NCI-H1105 (cell line): ENCODE measurements at places on chromosomes 6 and 20.

DNA sequence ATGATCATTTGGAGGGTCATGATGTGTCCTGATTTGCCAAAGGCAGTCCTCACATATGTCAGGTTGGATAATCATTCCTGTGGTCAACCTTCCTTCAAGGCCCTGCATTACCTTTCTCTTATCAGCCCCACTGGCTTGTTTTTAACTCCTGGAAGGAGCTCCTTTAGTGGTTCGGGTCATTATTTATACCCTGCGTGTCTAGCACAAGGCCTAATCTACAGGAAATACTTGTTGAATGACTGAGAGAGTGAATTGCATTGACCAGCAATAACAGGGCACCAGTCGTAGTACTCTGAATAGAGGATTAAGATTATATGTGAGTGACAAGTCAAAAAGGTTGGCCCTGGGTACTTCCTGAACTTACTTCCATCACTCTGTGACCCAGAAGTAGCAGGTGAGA lies 4.5 kb downstream of the HIVEP2 start:
- DNase-seq: no peak

GRCh38 chr6:164469276-164469949 lies 840.0 kb downstream of the C6orf118 start:
- no peak for DNase-seq

DNA sequence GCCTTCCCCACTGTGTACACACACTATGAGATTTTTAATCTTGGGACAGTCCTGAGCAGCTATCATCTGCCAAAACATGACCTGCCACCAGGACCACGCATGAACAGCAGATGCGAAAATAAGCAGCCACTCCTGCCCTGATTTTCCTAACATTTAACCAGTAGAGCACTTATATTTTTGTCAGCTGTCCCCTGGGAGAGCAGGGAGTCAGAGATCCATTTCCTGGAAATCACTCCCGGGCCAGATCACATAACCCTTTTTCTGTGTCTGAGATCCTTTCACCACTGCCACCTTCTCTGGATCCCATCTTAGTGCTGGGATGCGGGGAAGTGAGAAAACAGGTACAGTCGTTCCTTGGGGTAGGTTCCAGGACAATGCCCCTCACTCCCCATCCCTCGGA lies 5.7 kb downstream of the SDCBP2 start:
- no peak for DNase-seq

DNA sequence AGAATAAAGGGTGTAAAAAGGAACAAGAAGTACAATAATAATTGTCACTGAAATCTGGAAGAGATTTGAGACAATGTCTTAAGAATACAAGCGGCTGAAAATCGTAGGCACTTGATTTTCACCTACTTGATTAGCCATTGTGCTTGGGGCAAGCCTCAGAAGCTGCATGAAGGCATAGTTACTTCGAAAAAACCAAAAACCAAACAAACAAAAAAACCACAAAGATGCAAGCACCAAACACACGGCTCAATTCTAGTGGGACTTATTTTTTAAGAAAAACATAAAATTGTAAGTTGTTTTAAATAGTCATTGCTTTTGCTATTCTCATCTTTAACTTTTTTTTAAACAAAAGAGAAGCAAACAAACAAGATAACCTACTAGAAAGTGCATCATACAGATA lies 235.6 kb downstream of the OGFRL1 start:
- DNase-seq: no peak

- no peak for DNase-seq
Measured at GRCh38 chr6:36432151-36432671, 10.4 kb downstream of the PXT1 start.

DNA sequence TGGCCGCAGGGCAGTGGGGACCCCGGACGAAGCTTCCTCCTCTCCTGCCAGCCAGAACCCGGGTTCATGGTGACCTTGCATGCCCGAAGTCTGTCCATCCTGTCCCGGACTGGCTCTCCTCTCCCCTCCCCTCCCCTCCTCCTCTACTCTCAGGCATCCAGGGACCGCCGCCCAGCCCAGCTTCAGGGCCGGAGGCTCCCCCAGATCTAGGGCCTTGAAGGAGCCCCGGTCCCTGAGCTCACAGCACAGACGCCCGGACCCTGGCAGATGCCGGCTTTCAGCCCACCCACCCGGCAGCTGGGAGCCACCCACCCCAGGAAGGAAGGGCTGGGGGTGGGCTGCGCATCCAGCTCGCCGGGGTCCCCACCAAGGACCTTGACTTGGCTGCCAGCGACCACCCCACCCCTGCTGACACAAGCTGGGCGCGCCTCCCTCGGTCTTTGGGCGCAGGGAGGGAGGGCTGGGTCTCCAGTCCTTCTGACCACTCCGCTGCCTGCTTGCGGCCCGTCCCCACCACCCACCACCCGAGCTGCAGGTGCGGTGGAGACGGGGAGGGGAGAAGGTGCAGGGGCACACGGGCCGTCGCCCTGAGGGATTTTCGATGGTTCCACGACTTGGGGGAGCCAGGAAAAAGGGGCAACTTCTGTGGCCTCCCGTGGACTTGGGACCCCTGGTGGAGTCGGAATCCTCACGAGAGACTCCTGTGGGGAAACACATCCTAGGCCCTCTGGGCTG lies 5.8 kb upstream of the ABHD16B start:
- no peak for DNase-seq

GRCh38 chr6:42038811-42039408 lies 11.4 kb upstream of the TAF8 start:
- no peak for DNase-seq

GRCh38 chr6:40196135-40196518 lies 261.9 kb upstream of the MOCS1 start:
- no peak for DNase-seq

DNA sequence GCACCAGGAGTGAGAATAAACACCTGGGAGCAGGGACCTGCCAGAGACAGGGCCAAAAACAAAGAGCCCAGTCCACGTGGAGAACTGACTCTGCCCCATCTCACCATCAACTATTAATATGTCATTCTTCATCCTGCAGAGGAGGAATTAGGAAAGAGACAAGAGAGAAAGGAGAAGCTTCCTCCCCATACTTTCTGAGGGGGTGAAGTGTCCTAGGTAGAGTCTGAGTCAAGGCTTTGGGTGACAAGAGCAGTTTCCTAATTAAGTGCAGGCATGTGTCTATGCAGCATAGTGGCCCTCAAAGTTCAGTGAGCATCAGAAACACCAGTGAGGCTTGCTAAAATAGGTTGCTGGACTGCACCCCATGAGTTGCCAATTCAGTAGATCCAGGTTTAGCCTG lies 40.7 kb upstream of the BMP2 start:
- DNase-seq: no peak

- no peak for DNase-seq
Measured at GRCh38 chr6:79796197-79796596, 151.2 kb downstream of the ELOVL4 start.

DNA sequence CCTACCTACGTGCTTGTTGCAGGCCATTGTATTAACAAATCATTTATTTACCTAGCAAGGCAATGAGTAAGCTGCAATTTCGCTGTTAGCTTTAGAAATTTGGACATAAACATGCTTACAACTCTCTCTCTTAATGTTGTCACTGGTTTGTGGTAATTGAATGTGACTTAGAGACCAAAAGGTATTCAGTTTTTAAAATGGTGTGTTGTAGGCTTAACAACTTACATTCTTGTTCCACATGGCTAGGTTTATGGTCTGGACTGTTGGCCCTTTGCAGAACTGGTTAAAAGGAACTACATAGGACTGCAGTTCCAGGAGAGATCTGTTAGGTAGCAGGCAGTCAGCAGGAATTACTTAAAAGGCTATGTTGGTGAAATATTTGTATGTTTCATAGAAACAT lies 10.3 kb upstream of the CTAGE9 start:
- no peak for DNase-seq

- no peak for DNase-seq
Measured at GRCh38 chr20:38585404-38586180, 4.6 kb downstream of the ADIG start.

DNA sequence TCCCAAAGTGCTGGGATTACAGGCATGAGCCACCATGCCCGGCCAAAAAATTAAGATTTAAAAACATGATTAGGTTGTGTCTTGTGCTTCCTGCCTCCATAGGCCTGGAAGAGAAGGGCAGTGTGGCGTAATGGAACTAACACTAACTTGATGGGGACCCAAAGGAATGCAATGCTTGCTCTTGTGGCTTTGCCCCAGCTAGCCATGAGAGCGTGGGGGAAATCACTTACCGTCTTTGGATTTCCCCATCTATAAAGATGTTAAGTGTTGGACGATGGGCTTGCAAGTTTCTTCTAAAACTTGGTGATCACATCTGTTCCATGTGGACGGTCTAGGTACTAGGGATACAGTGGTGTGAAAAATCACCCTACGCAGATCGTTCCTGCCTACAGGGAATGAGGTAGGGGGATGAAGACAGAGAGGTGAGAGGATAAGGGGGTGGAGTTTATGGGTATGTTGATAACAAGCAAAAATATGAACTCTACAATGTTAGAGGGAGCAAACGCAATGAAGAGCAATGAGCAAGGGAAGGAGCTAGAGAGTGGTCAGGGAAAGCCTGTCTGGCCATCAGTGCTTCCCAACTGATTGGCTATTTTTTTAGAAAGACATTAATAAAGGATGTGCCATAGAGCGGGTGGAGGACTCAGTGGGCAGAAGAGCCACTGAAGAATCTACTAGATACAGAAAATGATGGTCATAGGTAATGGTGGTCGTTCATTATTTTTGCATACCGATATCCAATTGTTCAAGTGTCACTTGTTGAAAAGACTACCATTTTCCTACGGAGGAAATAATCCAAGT lies 165.2 kb downstream of the BCAS1 start:
- no peak for DNase-seq

DNA sequence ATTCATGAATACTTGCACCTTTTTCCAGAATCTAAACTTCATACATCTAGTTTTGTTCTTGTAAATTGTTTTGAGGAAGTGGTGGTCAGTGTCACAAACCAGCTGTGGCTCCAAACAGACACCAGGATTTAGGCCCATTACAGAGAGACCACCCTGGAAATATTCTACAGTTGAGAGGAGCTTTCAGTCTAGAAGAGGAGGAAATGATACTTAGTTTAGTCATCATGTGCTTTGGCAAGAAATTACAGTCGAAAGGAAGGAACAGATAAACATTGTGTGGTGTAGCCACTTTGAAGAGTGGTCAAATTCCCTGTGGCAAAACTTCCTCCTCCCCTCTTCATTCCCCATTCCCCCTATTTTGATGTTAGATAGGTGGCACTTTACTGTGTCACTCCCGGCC lies 15.7 kb downstream of the DCBLD1 start:
- no peak for DNase-seq

DNA sequence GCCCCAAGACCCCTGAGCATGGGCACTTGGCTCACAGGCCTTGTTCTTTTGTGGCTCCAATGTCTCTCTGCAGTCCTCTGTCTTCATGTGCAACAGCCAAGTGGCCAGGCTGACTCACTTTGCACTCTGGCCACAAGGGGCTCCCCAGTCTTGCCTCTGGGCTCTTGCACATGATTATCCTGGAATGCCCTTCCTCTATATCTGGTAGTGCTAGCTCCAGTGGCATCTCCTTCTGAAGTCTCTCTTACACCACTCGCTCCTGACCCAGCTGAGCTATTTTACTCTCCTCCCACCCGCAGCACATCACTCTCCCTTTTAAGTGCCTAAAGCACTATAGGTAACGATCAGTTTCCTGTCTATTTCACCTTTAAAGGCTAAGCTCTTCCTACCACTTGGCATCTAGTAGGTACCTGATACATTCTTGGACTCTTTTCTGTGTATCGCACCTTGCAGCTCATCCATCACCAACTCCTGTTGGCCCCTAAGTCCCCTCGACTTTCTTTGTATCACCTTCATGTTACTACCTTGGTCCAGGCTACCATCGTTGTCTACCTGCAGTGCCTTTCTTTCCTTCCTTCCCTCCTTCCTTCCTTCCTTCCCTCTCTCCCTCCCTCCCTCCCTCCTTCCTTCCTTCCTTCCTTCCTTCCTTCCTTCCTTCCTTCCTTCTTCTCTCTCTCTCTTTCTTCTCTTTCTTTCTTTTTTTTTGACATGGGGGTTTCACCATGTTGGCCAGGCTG lies 211.9 kb upstream of the RNF24 start:
- DNase-seq: no peak

GRCh38 chr6:158389193-158389919 lies 77.1 kb downstream of the TULP4 start:
- DNase-seq: no peak
